Activated CD4-positive, alpha-beta T cell treated with anti-CD3 and anti-CD28 coated beads for 4 hours (primary cell): ENCODE measurements at places on chromosomes 7 and 10.

DNA sequence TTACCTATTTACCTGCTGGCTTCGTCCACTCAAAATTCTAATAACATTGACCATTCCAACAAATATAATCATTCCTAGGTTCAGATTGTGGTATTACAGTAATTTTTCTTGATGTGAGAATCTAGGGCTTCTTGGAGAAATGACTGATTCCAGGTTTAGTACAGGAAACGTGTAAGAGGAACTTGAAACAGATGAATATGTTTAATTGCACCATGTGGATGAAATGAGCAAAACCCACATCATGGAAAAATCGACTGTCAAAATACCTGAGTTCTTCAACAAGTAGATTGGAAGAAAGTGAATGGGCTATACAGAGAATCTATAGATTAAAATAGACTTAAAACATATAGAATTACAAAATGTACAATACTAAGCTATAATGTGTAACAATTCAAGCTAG, 24.9 kb upstream of the OR9A4 start:
- no peak for DNase-seq

DNA sequence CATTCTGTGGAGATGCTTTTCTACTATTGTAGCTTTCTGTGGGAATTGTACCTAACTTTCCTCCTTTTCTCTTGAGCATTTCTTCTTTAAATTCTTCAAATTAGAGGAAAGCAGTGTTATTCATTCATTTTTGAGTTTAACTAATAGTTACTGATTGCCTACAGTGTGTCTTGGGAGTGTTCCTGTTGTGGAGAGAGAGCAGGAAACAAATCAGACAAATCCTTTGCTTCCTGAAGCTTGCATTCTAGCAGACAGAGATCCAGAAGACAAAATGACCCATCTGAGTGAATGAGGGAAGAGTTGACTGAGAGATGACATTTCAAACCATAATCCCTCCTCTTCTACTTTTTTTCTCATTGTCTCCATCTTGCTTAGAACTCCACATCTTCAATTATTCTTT, 170.4 kb downstream of the SUGCT start:
- DNase-seq: no peak

GRCh38 chr7:75866489-75867389, 12.1 kb upstream of the RHBDD2 start:
- DNase-seq: peak; percentile 44

- DNase-seq: no peak
These were observed 111.2 kb downstream of the SEM1 start for GRCh38 chr7:96598421-96598820.

DNA sequence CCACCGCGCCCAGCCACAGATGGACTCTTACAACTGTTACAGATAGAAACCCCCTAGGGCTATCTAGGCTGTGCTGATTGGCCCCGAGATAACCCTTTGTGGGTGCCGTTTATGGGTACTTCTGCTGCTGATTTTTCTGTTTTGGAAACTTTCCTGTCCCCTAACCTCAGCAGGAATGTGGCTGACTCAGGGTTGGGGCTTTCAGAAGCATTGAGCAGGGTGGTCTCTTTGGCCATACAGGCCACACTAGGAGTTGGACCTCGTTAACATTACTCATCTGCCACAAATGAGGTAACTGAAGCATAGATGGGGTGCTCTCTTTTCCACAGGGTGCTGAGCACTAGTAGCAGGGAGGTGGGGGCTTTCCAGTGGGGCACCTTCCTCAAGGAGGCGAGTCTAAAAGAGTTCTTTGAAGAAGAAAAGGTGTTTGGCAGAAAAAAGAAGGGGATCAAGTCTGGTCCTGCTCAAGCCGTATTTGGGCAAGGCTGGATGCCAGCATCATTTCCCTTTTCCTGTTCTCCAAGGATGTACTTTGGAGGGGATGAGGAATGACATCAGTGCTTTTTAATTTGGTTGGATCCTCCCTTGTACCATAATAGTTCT, 6.4 kb downstream of the ZSCAN25 start:
- DNase-seq: no peak

DNA sequence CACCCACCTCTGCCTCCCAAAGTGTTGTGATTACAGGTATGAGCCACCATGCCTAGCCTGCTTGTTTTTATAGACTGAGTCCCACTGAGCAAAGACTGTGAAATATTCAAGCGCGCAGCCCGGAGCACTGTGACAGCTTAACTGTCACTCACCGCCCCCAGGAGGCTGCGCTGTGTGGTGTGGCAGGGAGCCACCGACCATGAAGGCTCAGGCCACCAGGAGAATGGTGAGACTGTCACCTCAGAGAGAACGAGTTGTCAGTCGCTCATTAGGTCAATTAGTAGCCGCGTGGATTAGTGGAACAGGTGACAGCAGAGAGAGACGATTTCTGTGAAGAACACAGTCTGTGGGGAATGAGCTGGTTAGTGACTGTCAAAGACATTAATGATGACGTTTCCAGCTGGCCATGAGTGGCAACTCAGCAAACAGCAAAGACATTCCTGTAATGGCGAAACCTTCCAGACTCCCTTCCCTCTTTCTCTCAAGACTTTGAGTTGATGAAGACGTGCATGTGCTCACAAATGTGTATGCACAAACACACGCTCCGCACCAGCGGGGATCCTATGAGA, 64.5 kb downstream of the CYCS start:
- no peak for DNase-seq

DNA sequence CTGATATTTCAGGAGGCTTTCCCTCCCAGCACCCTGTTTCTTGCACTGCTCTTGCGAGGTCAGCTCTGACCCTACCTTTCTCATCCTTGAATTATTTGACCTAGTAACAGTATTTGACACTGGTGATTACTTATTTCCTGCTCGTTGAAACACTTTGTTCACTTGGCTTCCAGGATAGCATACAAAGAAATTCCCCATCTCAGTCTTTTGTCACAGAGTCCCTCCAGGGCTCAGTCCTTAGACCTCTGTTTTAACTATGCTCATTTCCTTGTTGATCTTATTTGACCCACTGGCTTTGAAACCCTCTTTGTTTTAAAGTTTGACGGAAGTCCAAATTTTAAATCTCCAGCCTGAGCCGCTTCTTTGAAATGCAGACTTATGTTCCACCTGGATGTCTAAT, 29.9 kb downstream of the BMPR1A start:
- DNase-seq: no peak

- DNase-seq: no peak
These were observed 123.0 kb upstream of the TNS3 start for GRCh38 chr7:47704936-47705335.

- no peak for DNase-seq
These were observed 403.5 kb upstream of the ANKRD30A start for GRCh38 chr10:36721871-36722270.

- DNase-seq: peak; percentile 37
These were observed 348.1 kb downstream of the GATA3 start for GRCh38 chr10:8402576-8402975.

- no peak for DNase-seq
These were observed 6.3 kb upstream of the SFMBT2 start for GRCh38 chr10:7417103-7417623.

DNA sequence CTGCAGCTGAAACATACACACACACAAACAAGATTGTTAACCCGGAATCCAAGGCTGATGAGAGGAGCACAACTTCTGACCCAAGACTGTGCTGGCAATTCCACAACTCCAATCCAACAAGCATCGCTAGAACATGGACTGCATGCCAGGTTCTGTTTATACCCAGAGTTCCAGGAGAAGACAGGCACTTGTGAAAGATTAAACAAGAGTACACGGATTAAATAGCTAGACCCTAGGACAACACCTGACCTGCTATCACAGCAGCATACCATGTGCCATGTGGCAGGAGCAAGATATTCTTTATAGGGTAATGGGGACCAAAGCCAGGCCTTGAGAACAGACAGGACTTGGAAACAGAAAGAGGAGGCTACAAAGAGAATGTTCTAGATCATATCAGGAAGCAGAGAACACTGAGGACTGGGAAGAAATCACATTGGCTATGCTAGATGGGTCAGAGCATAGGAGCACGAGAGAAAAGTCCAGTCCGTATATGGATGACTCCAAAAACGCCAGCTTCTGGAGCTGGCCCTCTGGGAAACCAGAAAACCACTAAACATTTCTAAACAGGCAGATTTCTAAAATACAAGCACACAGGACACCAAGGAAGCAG, 83.7 kb upstream of the ATP6V0A4 start:
- DNase-seq: no peak

DNA sequence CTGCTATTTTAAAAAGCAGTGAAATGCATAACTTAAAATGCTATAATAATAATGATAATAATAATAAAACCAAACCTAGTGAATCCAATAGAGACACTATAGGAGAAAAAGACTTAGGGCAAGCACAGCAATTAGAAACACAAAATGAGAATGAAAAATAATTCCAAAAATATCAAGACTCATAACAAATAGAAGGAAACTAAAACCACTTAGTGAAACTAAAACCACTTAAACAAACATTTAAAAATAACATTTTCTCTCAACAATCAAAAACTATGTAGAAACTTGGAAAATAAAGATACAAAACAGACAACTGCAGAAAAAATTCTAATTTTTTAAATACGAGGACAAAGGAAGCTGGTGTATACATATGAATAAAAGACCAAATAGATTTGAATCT, 655.2 kb upstream of the NRG3 start:
- no peak for DNase-seq

- DNase-seq: no peak
These were observed 3.4 kb downstream of the FAM24B start for GRCh38 chr10:122875843-122876466.

DNA sequence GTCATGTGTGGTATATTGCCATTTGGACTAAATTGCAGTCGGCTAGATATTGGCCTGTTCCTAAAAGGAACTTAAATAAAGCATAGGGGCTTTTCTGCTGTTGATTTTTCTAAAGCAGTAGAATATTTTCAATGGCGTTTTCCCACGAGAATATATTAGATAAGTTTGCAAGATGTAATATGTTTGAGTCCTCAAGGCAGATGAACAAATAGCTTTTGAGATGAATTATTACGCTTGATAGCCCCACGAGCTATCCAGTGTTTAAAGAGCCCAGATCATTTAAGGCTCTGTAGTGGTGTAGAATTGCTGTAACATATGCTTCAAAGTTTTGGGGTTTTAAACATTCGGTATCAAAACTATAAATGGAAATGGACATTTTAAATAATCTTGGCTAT, 2.9 kb downstream of the CELF2 start:
- DNase-seq: no peak

- no peak for DNase-seq
These were observed 27.9 kb downstream of the MTURN start for GRCh38 chr7:30162622-30163124.
